ENCODE measurements at places on chromosomes 1 and 21.

GRCh38 chr1:57088653-57089052, 122.8 kb upstream of the C8B start:
- DNase-seq, result no peak

DNA sequence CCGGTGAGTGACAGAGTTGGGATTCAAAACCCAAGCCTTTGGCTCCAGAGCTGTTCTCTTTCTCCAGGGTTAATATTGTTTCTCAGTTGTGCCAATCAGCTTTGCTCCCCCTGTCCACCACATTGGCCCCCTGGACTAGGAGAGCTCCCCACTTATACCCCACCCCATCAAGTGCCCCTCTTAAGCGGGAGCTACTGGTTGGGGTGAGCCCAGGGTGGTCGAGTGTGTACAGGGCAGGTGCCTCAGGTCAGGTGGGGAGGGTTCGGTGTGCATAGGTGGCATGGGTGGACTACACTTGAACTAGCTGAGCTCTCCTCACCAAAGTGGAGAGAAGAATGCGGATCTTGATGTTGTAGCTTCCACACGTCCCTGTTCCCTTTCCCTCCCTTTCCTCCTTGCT, 14.2 kb downstream of the KCNA2 start:
- no peak for DNase-seq

- DNase-seq, result no peak
Measured at GRCh38 chr1:218538341-218538740, 193.2 kb downstream of the TGFB2 start.

- DNase-seq, result peak; percentile 35
Measured at GRCh38 chr1:119676571-119677206, 28.6 kb upstream of the ZNF697 start.

DNA sequence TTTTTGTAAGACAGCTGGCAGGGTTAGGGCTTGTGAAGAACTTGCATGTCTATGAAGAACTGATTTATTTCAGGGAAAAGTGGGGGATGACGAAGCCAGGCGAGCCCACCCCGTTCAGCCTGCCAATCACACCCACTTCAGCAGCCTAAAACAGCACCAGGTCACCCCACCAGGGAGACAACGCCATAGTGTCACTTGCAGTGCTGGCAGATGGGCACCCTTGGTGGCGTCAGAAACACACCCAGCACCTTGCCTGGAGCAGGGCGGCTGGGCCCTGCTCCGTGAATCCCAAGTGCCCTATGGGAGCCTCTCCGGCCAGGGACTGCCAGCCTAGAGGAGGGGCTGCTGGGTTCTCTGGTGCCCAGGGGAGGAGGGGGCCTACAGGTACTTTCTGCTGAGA, 5.0 kb upstream of the NADK start:
- DNase-seq, result no peak

DNA sequence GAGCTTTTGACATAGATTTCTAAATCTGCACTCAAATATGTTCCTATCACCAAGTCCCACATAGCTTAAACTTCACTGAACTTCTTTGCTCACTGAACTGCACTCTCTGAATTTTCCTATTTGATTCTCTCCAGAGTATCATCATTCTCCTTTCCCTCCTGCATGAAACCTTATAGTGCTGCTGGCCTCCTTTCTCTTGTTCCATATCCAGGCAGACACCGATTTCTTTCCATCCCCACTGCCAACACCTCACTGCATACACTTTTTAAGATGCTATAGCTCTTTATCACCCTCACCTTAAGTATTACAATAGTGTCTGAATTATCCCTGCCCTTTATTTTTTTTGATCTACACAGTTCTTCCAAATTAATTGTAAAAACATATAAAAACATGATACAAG, 3.1 kb upstream of the TRIM45 start:
- DNase-seq, result no peak

DNA sequence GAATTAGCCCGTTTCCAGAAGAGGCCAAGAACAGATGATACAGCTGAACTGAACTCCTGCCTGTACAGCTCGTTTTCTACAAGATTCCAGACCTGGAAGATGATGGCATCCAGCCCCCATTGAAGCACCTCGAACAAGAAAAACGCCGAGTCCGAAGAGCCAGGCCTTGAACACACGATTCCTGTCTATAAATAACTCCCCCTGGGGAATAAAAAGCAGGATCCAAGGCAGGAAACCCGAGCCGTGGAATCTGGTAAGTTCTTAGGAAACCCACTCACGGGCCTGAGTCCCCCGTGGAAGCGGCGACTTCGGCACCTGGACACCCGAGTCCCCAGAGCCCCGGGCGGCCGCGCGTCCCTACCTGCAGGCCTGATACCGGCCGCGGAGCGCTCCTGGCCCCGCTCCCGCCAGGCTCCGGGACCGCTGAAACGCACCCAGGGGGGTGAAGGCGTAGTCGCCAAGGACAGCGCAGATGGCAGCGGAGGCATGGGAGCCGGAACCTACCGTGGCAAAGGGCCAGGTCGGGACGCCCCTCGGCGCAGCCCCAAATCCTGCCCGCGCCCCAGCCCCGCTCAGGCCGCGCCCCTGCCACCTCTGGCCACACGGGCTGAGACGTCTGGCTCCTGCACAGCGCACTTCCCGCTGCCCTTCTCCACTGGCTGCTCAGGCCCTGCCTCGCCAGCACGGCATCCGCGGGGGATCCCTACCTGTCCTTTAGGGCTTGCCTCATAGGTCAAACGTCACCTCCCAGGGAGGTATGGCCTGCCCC, 14.0 kb upstream of the HLCS start:
- DNase-seq, result peak; percentile 62

DNA sequence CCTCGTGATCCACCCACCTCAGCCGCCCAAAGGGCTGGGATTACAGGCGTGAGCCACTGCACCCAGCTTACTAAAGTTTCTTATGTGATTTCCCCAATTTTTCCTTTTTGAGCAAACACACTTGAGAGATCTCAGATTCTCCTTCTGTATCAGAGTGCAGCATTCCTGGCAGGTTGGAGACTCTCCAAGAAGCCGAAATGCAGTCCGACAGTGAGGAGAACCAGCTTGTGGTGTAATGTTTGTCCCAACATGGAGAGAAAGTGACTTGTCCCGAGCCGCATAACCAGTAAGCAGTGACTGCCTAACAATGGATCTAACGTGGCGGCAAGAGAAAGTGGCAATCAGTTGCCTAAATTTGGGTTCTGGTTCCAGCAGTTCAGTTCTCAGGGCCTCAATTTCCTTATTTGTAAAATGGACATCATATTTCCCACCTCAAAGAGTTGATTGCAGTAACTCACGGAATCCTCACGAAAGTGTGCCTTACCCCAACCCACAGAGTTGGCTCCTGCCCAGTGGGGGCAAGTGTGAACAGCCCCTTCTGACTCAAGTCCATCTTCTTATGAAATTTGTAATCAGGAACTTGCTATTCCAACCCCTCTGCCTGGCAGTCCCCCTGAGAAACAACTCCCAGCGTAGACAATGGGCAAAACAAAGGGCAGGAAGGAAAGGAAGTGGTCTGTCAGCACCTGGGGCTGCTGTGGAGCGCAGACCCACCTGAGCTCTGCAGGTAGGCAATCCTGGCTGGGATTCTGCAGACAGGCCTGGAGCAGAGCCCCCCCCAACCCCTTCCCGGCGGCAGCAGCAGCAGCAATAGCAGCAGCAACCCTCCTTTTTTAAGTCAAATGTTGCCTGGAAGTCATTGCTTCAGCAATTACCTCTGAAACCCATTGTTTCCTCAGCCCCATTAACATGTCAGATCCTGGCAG, 223.6 kb upstream of the POU3F1 start:
- DNase-seq, result no peak

DNA sequence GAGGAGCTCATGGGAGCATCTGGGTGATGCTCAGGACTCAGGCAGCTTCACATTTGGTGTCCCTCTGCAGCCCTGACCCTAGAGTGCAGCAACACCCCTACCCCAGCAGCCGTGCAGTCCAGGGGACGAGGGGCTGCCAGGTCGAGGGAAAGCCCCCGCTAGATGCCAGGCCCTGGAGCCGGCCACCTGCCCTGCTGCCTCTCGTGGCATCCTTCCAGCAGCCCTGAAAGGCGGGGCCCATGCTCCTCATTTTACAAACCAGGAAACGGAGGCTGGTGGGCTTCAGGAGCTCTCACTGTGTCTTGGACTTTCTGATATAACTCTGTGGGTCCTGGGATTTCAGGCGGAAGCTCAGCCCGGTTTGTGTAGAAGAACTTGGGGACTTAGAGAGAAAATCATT, 120.5 kb upstream of the WNT4 start:
- DNase-seq, result no peak

GRCh38 chr1:155127967-155128754, 485 bp downstream of the EFNA1 start:
- no peak for DNase-seq

All from left ventricle myocardium superior (tissue), 1 donor.